Adrenal gland (tissue), 19 donors: ENCODE measurements at places on chromosomes 13 and 19. TPM values are rescaled to one million over a fixed set of nuclear protein-coding genes. Genes with fewer than 3 reads are reported as not detected.

IZUMO2 gene
- not detected for total RNA-seq

RNF225 gene
- not detected for total RNA-seq

CGB3 gene
- total RNA-seq = not detected

- no peak for DNase-seq
Observed at GRCh38 chr13:73450583-73450982, 391.8 kb downstream of the KLF5 start.

SHD gene
- 4.1 TPM for total RNA-seq

DNA sequence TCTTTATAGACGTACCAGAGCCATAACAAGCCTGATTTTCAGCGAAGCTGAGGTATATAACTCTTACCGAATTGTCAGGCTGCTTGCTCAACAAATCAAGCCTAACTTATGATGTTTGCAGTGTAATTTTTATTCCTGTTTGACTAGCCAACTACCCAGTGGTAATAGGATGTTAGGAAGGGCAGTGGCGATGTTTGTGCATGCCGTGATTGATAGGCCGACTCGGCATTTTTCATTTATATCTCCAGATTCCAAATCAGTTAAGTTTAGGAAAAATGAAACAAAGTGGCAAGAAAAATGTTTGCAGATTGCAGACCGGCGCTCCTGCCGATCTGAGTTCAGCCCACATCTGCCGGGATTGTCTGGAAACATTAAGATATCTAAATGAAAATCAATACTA is 401.6 kb upstream of the ZNF507 start:
- DNase-seq = no peak

DNA sequence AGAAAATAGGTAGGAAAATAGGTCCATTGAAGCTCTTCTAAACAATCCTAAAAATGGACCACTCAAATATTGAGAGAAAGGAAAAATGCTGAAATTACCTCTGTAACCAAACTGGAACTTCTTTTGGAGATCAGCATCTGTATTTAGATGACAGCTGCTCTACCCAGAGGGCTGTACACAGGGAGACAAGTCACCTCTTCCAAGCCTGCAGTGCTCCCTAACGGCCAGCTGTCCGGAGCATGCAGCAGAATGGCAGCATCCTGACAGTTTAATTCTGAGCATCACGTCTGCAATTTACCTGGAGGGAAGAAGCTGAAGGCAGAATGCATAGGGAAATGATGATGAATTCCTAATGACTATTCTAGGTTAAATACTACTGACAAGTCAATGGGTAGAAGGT is 62.8 kb upstream of the DIAPH3 start:
- DNase-seq = no peak

PTBP1 gene
- 162 TPM for total RNA-seq

DNA sequence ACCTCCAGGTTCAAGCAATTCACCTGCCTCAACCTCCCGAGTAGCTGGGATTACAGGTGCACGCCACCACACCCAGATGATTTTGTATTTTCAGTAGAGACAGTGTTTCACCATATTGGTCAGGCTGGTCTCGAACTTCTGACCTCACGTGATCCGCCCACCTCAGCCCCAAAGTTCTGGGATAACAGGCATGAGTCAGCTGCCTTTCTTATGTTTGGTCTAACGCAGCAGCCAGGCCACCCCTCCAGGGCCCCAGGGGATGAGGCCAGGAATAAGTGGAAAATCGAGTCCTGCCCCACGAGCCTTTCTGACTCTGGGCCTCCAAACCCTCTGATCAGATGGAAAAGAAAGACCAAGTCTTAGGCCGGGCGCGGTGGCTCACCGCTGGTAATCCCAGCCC is 44.5 kb downstream of the CERS4 start:
- DNase-seq = no peak

GRCh38 chr13:102035969-102036368 is 365.9 kb downstream of the FGF14 start:
- DNase-seq = no peak

DNA sequence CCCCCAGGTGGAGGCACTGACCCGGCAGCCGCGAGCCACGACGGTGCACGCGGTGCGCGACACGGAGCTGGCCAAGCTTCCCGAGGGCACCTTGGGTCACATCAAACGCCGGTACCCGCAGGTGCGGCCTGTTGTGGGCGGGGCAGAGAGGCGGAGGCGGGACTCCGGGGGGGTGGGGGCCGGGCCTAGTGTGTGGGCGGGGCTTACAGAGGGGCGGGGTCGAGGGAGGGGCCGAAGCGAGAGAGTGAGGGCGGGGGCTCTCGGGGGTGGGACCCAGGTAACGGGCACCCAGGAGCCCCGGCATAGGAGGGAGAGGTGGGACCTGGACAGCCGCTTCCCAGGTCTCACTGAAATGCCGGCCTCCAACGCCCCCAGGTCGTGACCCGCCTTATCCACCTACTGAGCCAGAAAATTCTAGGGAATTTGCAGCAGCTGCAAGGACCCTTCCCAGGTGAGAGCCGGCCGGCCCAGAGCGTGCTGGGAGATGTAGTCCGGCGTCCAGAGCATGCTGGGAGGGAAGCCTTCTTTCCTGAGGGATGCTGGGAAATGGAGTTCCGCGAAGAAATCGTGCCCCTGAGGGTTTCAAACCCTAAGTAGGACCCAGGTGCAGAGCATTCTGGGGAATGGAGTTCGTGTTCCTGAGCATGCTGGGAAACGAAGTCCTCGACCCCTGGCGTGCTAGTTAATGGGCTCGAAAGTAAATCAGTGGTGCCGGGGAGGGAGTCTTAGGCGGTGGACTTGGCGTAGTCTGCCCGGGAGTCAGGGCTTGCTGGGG is 15.7 kb downstream of the PNPLA6 start:
- DNase-seq = peak; percentile 79

- DNase-seq = no peak
Observed at GRCh38 chr13:42401376-42401775, 129.4 kb downstream of the AKAP11 start.

DNA sequence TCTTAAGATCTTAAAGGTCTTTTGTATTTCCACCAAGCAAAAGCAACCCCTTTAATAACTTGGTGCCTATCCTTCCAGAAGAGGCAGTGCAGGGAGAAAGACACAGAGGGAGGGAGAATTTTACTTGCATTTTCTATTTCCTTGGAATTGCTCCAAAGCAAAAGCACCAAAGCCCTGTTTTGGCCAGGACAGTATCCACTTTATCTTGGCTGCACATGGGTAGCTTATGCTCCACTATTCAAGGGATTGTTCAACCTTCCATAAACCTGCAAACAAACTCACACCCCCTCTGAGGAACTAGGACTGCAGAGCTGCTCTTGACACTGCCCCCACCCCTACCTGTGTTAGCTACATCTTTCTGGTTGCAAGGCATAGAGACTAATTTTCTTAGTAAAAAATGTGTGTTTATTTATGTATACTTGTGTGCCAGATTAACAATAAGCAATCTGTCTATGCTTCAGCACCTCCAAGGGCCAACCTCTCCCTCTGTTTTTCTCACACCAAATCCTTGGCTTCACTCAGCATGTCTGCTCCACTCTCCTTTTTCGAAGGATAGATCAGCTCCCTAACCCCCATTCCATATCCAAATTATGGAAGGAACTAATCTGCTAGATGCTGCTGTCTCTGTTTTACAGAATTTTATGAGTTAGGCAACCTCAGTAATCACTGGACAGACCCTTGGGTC is 68.1 kb upstream of the KLF12 start:
- DNase-seq = no peak

IL27RA gene
- 2.7 TPM for total RNA-seq

- peak; percentile 60 for DNase-seq
Observed at GRCh38 chr13:52010890-52011631, at the start of gene ATP7B. Gene ATP7B, minus strand, starts transcription at chr13:52011450. Its CDS starts 113 bp downstream, at chr13:52011337.

GRCh38 chr13:51645154-51645650 is 60.9 kb downstream of the WDFY2 start:
- DNase-seq = no peak

DNA sequence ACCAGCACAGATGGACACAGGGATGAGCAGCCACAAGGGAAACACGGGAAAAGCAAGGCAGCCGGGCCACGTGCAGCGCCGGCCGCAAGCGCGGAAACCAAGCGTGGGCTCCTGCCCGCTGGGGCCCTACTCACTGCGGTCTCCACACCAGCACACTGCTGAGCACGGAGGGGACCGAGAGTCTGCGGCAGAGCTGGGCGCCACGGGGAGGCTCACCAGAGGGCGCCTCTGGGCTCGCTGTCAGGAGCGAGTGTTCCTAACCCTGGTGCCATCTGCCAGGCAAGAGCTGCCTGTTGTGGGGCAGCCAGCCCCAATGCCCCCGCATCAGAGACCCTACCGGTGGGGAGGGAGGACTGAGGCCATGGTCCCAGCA is 26.5 kb downstream of the MPND start:
- peak; percentile 52 for DNase-seq

- no peak for DNase-seq
Observed at GRCh38 chr13:50552424-50552966, 291.0 kb downstream of the DLEU7 start.

SSC5D gene
- 6.8 TPM for total RNA-seq

CEBPA gene
- 4.2 TPM for total RNA-seq

LAIR2 gene
- 0.91 TPM for total RNA-seq

RUBCNL gene
- 2.8 TPM for total RNA-seq

DNA sequence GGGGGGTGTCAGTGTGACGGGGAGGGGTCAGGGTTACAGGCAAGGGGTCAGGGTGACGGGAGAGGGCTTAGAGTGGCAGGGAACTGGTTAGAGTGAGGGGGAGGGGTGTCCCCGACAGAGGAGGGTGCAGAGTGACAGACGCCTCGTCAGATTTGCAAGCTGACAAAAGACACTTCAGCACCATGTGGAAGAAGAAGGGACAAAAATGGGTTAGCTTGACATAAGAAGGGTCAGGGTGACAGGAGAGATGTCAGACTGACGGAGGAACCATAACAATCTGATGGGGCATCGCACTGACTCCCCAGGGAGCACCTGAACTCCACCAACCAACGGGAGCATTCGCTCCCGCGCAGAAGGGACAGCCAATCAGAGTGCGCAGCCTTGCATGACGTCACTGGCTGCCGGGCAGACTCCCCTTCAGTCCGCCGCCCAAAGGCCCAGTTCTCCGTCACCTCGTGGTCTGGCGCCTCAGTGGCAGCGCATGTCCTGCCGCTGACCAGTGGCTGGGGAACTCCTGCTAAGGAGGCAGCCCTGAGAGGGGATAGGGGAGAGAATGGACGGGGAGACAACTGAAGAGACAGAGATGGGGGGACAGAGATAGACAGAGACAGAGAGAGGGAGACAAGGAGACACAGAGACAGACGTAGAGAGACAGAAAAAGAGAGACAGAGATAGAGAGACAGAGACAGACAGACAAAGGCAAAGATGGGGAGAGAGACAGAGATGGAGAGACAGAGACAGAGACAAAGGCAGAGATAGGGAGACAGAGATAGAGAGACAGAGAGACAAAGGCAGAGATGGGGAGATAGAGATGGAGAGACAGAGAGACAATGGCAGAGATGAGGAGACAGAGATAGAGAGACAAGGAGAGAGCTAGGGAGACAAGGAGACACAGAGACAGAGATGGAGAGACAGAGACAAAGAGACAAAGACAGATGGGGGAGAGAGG is 30.2 kb downstream of the C19orf81 start:
- DNase-seq = peak; percentile 88

DNA sequence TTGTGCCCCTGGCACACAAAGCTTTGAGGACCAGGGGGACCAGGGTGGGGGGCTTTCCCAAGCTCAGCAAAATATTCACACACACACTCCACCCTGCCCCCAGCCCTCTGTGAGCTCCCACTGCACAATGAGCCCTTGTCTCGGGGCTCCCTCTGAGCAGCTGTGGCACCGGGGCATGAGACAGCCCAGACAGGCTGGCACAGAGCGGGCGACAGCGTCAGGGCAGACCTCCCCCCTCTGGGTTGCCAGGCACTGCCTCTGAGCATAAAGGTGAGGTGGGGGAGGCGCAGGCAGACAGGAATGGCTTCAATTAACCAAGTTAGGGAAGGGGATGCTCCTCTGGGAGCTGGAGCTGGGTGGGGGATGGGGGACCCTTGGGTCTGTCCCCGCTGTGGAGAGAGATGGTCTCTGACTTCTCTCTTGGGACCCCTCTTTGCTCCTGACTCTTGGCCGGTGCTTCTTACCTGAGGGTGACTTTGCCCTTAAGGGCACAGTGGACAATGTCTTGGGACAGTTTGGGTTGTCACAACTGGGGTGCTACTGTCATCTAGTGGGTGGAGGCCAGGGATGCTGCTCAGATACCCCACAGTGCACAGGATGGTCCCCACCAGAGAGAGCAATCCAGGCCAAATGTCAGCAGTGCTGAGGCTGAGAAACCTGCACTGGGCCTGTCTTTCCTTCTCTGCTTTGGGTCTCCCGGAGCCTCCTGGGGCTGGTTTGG is 30.3 kb downstream of the LYL1 start:
- DNase-seq = no peak

TSHZ3 gene
- 5.9 TPM for total RNA-seq

GRCh38 chr13:74299721-74300120 is 165.5 kb upstream of the KLF12 start:
- no peak for DNase-seq

NECTIN2 gene
- total RNA-seq = 145 TPM

DNA sequence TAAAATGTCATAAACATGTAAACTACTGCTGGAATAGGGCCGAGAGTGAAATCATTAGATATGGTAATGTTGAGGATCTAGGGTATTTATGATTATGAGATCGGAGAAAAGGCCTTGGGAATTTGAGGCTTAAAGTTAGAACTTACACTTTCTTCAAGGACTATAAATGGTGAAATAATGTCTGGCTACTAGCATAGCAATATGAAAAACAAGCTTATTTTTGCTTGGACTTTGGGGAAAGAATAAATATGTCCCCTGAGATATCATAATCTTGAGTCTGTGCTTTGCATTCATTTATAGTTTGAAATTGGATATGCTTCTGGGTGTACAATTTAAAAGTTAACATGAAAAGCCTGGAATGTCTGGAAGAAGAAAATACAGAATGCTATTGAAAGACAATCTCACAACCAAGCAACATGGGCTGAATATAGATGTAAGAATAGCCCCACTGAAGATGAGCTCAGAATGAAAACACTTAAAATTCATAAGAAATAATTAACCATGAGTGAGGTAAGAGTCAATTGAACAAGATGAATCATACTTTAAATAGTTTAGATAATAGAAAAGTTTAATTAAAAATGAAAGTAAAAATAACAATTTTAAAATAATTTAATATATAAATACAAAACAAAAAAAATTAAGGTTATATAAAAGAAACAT is 1555.4 kb upstream of the MIR17HG start:
- no peak for DNase-seq

MEIOSIN gene
- total RNA-seq = not detected

DNA sequence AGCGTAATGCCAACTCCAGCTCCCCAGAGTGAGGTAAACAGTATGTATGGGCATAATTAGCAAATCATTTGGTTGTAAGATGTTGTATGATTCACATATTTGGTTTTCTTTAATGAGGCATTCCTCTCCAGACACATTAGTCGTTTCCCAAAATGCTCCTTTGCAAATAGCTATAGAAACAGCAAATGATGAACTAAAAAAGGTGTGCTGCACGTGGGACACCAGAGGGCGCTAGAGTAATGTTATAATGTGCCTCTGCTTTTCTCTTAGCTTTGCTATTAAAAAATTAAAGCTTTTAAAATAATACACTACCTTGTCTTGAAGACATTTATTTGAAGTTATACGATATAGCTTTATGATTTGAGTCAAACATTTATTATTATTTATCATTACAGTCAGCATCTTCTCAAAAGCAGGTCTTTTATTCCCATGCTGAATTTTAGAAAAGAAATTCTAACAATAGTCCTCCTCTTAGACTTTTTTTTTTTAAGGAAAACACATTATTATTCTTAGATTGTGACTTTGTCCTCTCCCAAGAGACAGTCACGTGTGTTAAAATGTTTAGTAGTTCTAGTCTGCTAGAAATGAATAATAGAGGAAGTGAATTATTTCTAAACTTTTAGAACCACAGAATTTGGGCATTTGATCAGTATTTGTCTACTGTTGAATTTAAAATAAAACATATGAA is 121.6 kb upstream of the FRY start:
- peak; percentile 39 for DNase-seq

FFAR2 gene
- total RNA-seq = not detected

RNASEH2B gene
- total RNA-seq = 37.5 TPM
